Stimulated activated CD4-positive, alpha-beta T cell treated with anti-CD3 and anti-CD28 coated beads, Interleukin-15, amount 100 ng/mL, for 1 hour (primary cell): ENCODE measurements at places on chromosomes 11 and 22.

DNA sequence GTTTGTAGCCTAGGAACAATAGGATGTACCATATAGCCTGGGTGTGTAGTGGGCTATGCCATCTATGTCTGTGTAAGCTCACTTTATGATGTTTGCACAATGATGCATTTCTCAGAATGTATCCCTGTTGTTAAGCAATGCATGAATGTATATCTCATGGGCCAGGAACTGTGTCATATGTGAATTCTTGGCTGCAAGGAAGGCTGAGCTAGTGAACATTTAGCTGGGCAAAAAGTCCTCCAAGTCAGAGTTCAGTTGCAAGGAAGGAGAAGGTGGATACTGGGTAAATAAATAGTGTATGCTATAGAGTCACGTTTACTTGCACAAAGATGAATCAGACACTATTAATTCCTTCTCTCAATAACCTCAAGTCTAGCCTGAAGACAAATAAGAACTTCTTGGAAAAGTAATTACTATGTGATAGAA lies 136.1 kb downstream of the EHF start:
- no peak for DNase-seq

DNA sequence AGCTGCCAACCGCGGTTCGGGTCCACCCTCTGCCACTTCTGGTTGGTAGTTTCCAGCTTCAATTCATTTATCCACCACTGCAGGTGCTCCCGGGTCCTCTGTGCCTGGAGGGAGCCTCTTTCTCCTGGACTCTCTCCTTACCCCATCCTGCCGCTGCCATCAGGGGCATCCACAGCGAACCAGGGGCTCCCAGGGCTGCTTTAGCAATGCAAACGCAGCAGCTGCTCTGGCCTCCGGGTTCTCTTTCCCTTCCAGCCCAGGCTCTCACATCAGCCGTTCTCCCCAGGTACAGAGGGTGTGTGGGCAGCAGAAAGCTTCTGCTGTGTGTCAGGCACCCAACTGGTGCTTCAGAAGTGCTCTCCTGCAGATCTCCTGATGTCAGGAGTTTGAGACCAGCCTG lies 27.9 kb downstream of the NFAM1 start:
- no peak for DNase-seq

- DNase-seq: no peak
These were observed 380.7 kb downstream of the MN1 start for GRCh38 chr22:27420817-27421361.

GRCh38 chr11:8867931-8868631 lies 42.9 kb upstream of the AKIP1 start:
- no peak for DNase-seq

DNA sequence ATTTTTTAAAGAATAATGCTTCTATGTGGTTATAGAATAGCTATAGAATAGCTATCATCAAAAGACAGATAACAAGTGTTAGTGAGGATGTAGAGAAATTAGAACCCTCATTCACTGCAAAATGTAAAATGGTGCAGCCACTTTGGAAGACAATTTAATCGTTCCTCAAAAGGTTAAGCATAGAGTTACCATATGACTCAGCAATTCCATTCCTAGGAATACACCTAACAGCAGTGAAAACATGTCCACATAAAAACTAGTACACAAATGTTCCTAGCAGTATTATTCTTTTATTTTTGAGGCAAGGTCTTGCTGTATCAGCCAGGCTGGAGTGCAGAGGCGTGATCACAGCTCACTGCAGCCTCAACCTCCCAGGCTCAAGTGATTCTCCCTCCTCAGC lies 34.0 kb downstream of the RTL6 start:
- DNase-seq: no peak

- no peak for DNase-seq
These were observed 6.5 kb upstream of the GALR3 start for GRCh38 chr22:37816543-37817180.

GRCh38 chr11:7572001-7572712 lies 58.4 kb downstream of the PPFIBP2 start:
- DNase-seq: no peak
